ENCODE measurements at places on chromosomes 13 and 19.

DNA sequence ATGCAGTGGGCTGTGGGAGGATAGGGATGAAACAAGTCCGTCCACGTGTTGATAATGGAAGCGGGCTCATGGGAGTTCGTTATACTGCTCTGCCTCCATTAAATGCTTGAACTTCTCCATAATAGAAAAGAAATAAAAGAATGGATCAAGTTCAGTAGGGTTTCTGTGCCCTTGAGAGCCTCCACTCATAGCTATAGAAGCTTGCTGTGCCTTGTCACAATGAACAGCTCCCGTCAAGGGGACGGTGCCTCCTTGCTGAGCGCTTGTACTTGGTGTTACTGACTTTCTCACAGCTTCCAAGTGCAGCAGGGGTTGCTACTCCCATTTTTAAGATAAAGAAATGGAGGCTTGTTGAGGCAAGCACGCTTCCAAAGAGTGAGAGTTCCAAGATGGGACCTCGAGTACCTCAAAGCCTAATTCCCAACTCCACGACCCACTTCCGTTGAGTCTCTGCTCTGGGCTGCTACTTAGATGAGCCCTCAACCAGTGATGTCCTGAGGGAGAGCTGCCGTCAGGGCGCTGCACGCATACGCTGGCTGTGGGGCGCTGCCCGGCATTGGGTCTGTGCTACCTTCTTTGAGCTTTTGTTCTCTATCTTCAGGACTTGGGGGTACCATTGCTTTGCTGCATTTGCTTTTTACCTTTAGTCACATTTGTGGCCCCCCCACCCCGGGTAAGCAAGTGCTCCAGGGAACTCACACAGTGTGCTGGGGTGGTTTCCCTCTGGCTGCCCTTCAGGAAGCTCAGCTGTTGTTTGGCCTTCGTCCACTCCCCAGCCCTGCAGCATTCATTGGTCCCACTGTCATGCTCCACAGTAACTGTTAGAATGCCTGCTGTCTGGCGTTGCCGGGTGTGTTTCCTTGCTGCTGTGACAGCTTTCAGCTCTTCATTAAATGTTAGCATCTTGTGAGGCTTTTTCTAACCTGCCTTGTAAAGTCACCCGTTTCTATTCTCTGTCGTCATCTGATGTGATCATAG is 9.5 kb downstream of the SNRNP70 start:
- H3K27me3 ChIP-seq, result no peaks in the 10 kb centered on the region
- H3K27ac ChIP-seq, result no peak overlapping the region
- peaks cover 41% of the 10 kb centered on the region for H3K36me3 ChIP-seq

DNA sequence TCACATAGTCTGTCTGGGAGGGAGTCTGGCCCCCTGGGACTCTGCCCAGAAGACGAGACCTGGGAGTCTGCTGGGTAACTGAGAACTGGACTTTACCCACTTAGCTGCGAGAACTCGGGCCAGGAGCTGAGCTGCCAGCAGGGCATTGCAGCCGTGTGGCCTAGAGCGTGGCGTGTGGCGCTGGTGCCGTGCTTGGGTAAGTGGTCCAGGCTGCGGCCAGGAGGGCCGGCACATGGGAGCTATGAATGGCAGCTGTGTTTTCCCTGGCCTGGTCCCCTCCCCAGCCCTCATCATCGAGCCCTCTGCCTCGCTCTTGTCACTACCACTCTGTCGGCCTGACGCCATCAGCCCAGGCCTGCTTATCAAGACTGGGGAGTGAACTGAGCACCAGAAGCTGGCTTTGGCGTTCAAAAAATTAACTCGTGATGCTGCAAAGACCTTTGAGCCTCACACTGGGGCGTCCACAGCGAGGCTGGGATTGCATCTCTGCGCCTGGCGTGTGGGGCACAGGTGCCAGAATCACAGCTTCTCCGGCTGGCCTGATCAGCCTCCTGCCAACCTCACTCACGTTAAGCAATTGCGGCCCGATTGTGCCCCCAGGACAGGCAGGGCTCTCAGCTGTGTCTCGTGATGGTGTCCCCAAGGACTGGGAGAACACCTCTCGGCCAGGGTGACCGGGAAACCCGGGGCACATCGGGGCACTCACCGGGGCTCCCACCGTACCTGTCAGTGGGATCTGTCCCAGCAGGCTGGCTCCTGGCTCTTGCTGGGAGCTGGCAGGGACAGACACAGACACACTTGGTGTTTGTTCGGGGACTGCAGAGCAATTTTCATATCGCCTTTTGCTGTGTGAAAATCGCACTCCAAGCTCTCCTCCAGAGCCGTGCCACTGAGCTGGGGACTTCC is 85.9 kb downstream of the KDM4B start:
- no peaks in the 10 kb centered on the region for H3K27me3 ChIP-seq
- no peak overlapping the region for H3K4me3 ChIP-seq
- H3K27ac ChIP-seq, result no peak overlapping the region
- no peaks in the 10 kb centered on the region for H3K4me1 ChIP-seq
- DNase-seq, result no peak

DNA sequence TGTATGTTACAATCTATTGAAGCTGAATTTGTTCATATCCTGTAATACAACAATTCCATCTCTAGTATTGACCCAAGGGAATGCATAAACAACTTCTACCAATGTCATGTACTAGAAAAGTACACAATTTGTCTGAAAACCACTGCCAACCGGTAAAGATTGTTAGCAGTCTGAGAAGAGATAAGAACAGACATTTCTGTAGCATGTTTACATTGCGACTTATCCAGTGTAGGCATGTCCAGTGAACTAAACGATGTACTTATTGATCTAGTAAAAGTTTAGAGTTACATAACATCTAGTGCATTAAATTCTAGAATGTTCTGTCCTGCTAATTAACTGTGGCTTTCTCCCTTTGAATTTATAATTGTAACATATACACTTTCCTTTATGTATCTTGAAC is 425.9 kb downstream of the SLITRK6 start:
- no peak overlapping the region for H3K27ac ChIP-seq
- DNase-seq, result no peak
- H3K4me1 ChIP-seq, result no peaks in the 10 kb centered on the region
- H3K36me3 ChIP-seq, result no peaks in the 10 kb centered on the region
- H3K27me3 ChIP-seq, result no peaks in the 10 kb centered on the region

GRCh38 chr13:83881917-83882605 is at the start of gene SLITRK1:
TSS of gene SLITRK1 (minus strand) at chr13:83882474. CDS start at chr13:83881507, 967 bp downstream.
- H3K27ac ChIP-seq, result no peak within 1 kb of the TSS
- peaks cover 62% of the 10 kb centered on the region for H3K27me3 ChIP-seq
- H3K4me1 ChIP-seq, result peaks cover 10% of the 10 kb centered on the region
- H3K4me3 ChIP-seq, result no peak within 1 kb of the TSS

GRCh38 chr19:58350001-58350861 is 3.1 kb downstream of the A1BG start:
- H3K4me1 ChIP-seq, result peaks cover 25% of the 10 kb centered on the region
- DNase-seq, result no peak
- H3K36me3 ChIP-seq, result peaks cover 9% of the 10 kb centered on the region
- peaks cover 5% of the 10 kb centered on the region for H3K27me3 ChIP-seq

Data from activated naive CD4-positive, alpha-beta T cell treated with anti-CD3 and anti-CD28 coated beads for 36 hours (primary cell).